Sigmoid colon (tissue), 7 donors: ENCODE measurements at places on chromosomes 2 and 18. TPM values are rescaled to one million over a fixed set of nuclear protein-coding genes. Genes with fewer than 3 reads are reported as not detected.

Gene TBR1
- not detected for polyA plus RNA-seq

GRCh38 chr2:239267288-239267951 lies 133.4 kb downstream of the HDAC4 start:
- H3K36me3 ChIP-seq, result no peaks in the 10 kb centered on the region
- peak overlapping the region; percentile 84 for H3K27ac ChIP-seq
- DNase-seq, result peak; percentile 87
- peaks cover 98% of the 10 kb centered on the region for H3K4me1 ChIP-seq
- no peaks in the 10 kb centered on the region for H3K27me3 ChIP-seq
- peak overlapping the region; percentile 15 for H3K4me3 ChIP-seq

DNA sequence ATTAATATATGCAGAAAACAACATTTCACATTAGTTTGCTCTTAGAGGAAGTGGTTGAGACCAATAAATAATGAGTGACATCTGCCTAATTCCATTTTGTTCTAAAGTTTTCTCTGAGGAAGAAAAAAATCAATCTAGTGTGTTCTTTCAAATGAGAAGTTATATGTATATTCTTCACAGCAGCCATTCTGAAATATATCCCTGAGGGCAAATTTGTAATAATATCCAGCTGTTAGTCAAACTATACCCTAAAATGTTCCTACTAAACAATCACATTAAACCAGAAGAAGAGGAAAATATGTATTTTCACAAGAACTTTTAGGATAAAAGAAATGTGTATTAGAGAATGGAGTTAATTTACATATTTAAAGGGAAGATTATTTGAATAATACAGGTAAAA lies 375.1 kb upstream of the CDH19 start:
- no peak for DNase-seq
- H3K36me3 ChIP-seq, result no peaks in the 10 kb centered on the region
- no peak overlapping the region for H3K27ac ChIP-seq
- no peak overlapping the region for H3K4me3 ChIP-seq

- H3K4me1 ChIP-seq, result no peaks in the 10 kb centered on the region
- no peak for DNase-seq
- H3K27me3 ChIP-seq, result no peaks in the 10 kb centered on the region
- H3K36me3 ChIP-seq, result peaks cover 11% of the 10 kb centered on the region
Measured at GRCh38 chr2:106117882-106118684, 76.0 kb downstream of the UXS1 start.

- H3K36me3 ChIP-seq, result peaks cover 10% of the 10 kb centered on the region
- no peak overlapping the region for H3K4me3 ChIP-seq
- no peak overlapping the region for H3K27ac ChIP-seq
- no peaks in the 10 kb centered on the region for H3K27me3 ChIP-seq
Measured at GRCh38 chr2:36507408-36507812, 90.6 kb downstream of the FEZ2 start.

- no peak for DNase-seq
- no peaks in the 10 kb centered on the region for H3K27me3 ChIP-seq
- no peak overlapping the region for H3K4me3 ChIP-seq
Measured at GRCh38 chr2:208609166-208609804, 202.7 kb downstream of the PTH2R start.

DNA sequence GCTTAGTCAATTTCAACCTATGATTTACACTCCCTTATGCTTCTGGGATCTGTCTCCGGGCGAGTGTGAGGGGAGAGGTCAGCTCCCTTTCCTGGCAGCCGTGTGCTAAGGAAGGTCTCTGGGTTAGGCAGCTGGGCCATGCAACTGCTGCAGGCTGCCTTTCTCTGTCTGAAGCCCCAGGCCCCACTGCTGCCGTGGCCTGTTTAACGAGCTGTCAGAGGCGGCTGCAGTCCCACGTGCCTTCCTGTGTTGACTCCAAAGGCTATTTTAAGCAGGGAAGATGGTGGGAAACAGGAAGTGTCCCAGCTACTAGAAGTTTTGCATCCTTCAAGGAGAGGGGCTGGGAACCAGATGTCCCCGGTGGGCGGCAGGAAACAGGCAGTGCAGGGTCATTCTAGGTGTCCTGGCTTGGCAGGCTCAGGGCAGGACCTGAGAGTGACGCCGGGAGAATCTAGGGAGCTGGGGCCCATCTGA lies 186.4 kb downstream of the TNS1 start:
- peak overlapping the region; percentile 98 for H3K27ac ChIP-seq
- H3K4me1 ChIP-seq, result peaks cover 99% of the 10 kb centered on the region
- H3K27me3 ChIP-seq, result no peaks in the 10 kb centered on the region
- peaks cover 75% of the 10 kb centered on the region for H3K36me3 ChIP-seq
- peak; percentile 92 for DNase-seq
- no peak overlapping the region for H3K4me3 ChIP-seq

Gene ITPRID2
- polyA plus RNA-seq, result 135 TPM

Gene CSRNP3
- 1.8 TPM for polyA plus RNA-seq

GRCh38 chr2:117396161-117396560 lies 418.3 kb upstream of the DDX18 start:
- no peak for DNase-seq
- H3K36me3 ChIP-seq, result no peaks in the 10 kb centered on the region
- no peaks in the 10 kb centered on the region for H3K27me3 ChIP-seq
- H3K27ac ChIP-seq, result no peak overlapping the region
- H3K4me1 ChIP-seq, result no peaks in the 10 kb centered on the region

Gene SERPINB3
- not detected for polyA plus RNA-seq

Gene SCN9A
- polyA plus RNA-seq, result 0.23 TPM

Gene ASXL3
- under 0.01 TPM for polyA plus RNA-seq

DNA sequence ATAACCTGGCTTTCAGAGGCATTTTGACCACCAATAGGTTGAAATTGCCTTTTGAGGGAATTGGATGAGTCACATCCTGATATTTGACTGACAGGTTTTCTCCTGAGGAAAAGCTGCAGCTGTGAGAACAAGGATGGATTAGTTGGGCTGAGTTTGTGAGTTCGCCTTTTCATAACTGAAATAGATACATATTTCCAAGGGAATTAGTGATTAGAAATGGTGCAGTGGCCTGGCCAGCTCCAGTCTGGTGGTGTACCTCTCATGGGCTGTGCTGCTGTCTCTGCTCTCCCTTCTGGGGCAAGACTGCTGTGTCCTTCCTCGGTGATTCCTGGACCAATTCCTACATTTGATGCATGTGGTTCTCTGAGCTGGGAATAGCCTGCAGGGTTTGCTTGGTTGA lies 341.3 kb downstream of the TSN start:
- H3K4me3 ChIP-seq, result no peak overlapping the region
- no peaks in the 10 kb centered on the region for H3K36me3 ChIP-seq
- no peaks in the 10 kb centered on the region for H3K27me3 ChIP-seq
- no peak overlapping the region for H3K27ac ChIP-seq

Gene MORN2
- polyA plus RNA-seq, result 30.6 TPM

Gene PSMA8
- polyA plus RNA-seq, result not detected

GRCh38 chr2:121387591-121388325 lies 102.8 kb upstream of the TFCP2L1 start:
- peaks cover 55% of the 10 kb centered on the region for H3K36me3 ChIP-seq
- no peak for DNase-seq
- no peak overlapping the region for H3K4me3 ChIP-seq
- H3K4me1 ChIP-seq, result no peaks in the 10 kb centered on the region
- H3K27ac ChIP-seq, result no peak overlapping the region

Gene RAB6C
- polyA plus RNA-seq, result not detected

- H3K27me3 ChIP-seq, result no peaks in the 10 kb centered on the region
- H3K4me1 ChIP-seq, result peaks cover 18% of the 10 kb centered on the region
- H3K27ac ChIP-seq, result no peak overlapping the region
- H3K36me3 ChIP-seq, result no peaks in the 10 kb centered on the region
- no peak overlapping the region for H3K4me3 ChIP-seq
- no peak for DNase-seq
Measured at GRCh38 chr2:220279372-220279771, 651.9 kb downstream of the SLC4A3 start.
